Urinary bladder (tissue), 4 donors: ENCODE measurements at places on chromosomes 5 and 9.

DNA sequence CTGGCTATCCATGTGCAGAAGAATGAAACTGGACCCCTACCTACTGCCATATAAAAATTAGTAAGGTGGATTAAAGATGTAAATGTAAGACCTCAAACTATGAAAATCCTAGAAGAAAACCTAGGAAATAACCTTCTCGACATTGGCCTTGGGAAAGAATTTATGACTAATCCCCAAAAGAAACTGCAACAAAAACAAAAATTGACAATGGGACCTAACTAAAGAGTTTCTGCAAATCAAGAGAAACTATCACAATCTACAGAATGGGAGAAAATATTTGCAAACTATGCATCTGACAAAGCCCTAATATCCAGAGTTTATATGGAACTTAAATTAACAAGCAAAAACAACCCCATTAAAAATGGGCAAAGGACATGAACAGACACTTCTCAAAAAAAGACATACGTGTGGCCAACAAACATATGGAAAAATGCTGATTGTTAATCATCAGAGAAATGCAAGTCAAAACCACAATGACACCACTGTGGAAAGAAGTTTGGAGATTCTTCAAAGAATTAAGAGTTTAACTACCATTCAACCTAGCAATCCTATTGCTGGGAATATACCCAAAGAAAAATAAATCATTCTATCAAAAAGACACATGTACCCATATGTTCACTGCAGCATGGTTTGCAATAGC is 98.5 kb downstream of the NR3C1 start:
- no peak for DNase-seq

DNA sequence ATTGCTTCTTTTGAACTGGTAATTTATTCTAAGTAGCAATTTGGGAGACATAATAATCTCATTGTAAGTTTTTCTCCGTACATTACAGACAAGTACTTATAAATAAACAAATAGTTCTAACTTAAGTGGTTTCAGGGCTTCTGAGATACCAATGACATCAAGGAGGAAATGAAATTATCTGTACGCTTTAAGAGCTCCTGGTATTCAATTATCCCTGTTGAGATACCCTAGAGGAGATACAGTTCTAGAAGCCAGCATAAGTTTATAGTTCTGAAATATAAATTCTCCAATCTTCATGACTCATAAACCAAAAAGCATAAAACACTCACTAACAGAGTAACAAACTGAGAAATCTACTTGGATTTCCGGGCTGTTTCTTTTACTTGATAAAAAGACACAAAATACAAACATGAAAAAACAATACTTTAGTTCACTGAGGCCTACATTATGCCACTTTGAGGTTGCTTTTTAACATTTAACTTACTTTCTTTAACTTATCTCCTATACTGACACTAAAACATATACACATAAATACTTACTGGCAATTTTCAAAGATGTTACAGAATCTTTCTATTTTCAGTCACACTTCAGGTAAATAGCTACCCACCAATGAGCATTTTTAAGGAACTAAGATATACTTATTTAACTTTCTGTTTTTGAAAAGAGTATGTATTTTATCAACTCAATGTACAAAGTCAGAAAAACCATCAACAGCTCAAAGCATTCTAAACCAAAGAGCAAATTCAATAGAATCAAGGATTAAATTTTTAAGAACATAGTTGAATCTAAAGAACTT is 7.5 kb downstream of the DCTN4 start:
- no peak for DNase-seq

- DNase-seq = no peak
Measured at GRCh38 chr5:78506261-78507024, 142.1 kb downstream of the LHFPL2 start.

DNA sequence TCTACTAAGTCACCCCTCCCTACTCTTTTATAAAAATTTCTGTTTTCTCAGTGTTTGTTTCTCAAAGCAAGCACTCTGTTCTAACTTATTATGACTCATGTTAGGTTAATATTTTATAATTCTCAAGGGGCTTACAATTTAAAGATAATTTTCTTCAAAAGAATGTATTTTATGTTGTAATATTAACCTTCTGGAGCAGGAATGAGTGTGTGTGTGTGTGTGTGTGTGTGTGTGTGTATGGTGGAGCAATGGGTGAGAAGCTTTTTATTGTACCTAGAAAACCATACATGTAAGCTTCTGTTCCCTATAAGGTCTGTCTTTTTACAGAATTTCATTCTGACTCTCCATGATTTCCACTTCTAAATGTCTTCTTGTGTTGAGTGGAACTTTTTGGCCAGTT is 63.0 kb downstream of the PBX3 start:
- no peak for DNase-seq

DNA sequence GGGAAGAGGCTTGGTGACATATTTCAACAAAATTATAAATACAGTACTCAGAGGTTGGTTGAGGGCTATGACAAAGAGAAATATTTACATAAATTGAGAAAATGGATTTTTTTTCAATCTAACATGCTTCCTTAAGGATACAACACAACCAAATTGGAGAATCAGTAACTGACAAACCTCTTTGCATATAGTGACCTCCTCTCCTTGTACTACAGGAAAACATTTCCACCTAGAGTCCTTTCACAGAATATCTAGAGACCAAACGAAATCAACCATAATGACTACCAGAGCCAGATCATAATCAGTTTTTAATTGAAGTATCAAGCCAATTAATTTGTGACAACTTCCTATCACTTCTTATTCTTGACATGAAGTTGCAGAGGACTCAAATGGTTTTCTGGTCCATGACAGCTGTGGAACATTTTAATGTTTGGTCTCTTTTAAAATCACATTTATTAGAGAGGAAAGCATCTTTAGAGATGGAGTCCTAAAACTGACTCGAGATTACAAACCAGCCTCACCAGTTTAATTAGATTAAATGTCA is 1636.5 kb upstream of the C9orf72 start:
- no peak for DNase-seq

- DNase-seq = no peak
Measured at GRCh38 chr5:429453-430188, 13.4 kb upstream of the EXOC3 start.

DNA sequence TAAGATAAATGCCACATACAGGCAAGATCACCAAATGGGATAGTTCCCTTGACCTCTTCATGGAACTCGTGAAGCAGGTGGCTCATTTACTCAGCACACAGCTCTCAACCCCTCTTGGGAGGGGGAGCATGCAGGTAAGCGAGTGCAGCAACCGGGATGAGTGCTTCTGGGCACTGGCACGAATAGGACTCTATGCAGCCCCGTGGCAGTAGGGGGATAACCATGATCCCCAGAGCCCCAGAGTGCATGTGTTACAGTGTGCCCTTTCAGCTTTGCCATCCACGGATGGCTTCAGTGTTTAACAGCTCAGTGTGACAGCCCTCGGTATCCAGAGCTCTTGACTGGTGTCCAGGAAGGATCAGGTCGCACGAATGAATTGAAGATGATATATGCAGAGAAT is 1187.1 kb downstream of the CDH9 start:
- DNase-seq = no peak

DNA sequence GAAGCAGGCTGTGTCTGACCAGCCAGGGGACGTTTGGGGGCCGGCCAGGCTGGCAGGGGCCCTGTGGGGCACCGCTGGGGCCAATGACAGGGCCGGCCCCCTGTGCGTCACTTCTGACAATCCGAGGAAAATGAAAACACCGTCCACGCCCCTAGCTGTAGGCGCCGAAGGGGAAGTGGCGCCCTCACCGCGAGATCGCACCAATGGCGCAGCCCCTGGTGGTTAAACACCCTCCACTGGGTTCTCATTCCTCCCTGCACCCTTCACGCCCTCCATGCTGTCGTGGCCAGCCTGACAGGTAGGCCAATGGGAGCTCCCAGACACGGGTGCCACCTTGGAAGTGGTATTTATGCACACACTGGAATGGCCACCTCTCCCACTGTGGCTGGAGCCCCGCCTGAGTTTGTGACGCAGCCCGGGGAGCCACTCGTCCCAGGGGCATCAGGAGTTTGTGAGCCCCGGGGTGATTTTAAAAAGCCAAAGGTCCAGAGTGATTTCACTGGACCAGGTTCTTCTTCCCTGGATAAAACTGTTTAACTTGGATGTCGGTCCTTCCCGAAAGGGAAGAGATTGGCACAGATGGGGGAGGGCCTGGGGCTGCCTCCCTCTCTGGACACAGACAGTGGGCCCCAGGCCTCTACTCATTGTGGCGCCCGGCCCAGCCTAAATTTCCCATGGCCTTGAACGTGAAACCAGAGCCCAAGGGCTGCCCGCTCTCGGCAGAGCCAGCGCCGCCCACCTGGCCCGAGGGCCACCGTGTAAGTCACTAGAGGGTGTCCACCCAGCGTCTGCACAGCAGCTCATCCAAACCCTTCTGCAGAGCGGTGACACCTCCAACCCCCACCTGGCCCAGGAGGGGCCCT is 49.7 kb downstream of the NKD2 start:
- DNase-seq = no peak

GRCh38 chr5:153618307-153618706 is 127.8 kb downstream of the GRIA1 start:
- no peak for DNase-seq

DNA sequence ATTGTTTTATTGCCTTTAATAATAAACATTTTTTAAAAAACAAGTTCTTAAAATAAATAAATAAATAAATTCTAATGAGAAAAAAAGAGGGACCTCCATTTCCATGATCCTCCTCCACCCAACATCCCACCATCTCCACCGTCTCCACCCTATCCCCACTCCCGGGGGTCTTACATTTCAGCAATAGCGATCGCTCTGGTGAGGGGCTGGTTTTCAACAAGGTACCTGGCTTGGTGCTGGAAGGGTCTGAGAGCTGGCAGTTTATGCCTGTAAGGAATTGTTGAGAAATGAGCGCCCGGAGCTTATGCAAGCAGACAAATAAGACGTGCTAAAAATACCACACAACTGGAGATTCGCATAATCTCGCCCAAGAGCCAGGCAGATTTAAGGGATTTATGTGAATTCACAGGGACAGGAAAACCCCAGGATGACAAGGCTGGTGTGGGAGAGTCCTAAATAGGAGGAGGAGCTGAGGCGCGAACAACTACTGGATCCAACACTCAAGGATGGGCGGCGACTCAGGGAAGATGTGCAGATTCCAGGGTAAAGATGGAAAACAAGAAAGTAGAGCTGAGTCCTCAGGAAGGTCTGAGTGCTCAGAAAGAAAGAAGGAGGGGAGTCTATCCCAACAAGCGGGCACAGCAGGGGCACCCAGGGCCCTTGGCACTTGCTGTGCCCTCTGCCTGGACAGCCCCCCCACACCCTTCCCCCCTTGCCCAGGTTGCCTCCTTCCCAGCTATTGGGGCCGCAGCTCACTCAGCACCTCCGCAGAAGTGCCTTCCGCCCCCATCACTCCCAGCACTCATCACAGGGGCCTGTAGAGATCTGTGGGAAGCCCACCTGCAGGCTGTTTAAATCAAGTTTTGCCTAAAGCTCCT is 27.0 kb downstream of the TRIM14 start:
- no peak for DNase-seq

DNA sequence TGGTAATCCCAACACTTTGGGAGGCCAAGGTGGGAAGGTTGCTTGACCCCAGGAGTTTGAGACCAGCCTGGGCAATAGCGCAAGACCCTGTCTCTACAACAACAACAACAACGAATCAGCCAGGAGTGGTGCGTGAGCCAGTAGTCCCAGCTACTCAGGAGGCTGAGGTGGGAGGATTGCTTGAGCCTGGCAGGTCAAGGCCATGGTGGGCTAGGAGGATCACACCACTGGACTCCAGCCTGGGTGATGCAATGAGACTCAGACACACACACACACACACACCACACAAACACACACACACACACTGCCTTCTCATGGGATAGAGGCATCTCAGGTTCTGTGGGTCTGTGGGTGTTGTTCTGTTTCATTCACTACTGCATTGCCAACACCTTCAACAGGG is 115.0 kb downstream of the DCP2 start:
- DNase-seq = no peak

GRCh38 chr9:107727086-107727780 is 237.7 kb upstream of the KLF4 start:
- no peak for DNase-seq

DNA sequence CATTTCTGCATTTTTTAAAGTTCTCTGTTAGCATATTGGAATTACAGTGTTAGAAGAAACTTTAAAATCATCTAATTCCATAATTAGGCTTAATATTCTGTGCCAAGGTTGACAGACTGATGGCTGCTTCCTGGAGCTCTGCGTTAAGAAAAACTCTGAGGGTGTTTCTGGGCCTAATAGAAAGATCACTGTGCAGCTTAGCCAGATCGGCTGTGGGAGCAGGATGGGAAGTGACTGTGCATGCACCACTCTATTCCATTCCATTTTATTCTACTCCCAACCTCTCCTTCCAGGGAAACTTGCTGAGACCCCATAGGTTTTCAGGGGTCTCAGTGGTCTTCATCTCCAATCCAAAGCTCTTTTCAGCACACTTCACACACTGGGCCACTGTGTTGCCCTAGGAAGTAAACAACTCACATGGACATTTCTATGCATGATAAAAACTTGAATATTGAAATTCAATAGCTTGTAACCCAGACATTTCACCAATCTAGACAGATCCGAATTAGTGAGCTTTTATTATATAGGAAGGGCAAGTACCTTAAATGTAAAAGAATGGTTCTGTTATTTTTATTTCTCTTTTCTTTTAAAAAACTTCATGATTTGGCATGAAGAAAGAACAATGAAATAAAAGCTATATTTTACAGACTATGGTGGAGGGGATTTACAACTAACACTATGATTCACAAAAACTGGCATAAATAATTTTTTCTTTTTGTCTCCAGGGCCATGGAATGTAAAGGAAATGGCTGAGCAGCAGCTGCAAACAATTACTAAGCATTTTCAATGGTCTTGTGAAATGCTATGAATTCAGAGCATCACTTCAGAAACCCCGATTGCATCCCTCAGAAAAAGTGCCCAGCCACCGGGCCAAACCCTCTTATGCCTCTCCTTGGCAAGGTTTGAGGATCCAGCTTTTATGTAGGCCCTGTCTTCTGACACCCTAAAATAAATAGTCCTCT is 51.4 kb upstream of the DAB2 start:
- no peak for DNase-seq
